ENCODE measurements at places on chromosomes 11 and 22. TPM values are rescaled to one million over a fixed set of nuclear protein-coding genes. Genes with fewer than 3 reads are reported as not detected.

Gene OR52A1
- total RNA-seq: not detected

Gene EXT2
- 37.8 TPM for total RNA-seq

Gene OR51B2
- total RNA-seq: not detected

Gene BCO2
- total RNA-seq: 1.1 TPM

Gene PGGHG
- 76.3 TPM for total RNA-seq

Gene TECTA
- 0.20 TPM for total RNA-seq

Gene MMP8
- not detected for total RNA-seq

Gene SLC29A2
- 10.5 TPM for total RNA-seq

Gene MUC2
- total RNA-seq: 0.08 TPM

Gene KLHDC7B
- total RNA-seq: 6.4 TPM

Gene MPPED2
- total RNA-seq: 0.38 TPM

Gene SLC37A2
- total RNA-seq: 0.13 TPM

Gene GAB4
- not detected for total RNA-seq

Gene OR10D3
- total RNA-seq: not detected

Gene CDON
- total RNA-seq: 3.3 TPM

Gene TBX10
- not detected for total RNA-seq

Gene EHBP1L1
- 59.8 TPM for total RNA-seq

Gene MS4A4E
- not detected for total RNA-seq

Gene SHISA8
- total RNA-seq: 3.9 TPM

Gene HOATZ
- not detected for total RNA-seq

Gene GGTLC2
- total RNA-seq: not detected

Gene GLYAT
- not detected for total RNA-seq

Gene C11orf71
- total RNA-seq: 6.5 TPM

Gene RELT
- 32.5 TPM for total RNA-seq

Gene RTN4R
- 1.0 TPM for total RNA-seq

Gene TMEM45B
- 0.16 TPM for total RNA-seq

Gene DHCR7
- 29.8 TPM for total RNA-seq

Gene LBHD1
- 17.0 TPM for total RNA-seq

Gene PRG2
- total RNA-seq: 2.5 TPM

Gene ACP2
- total RNA-seq: 23.5 TPM

Gene MFRP
- not detected for total RNA-seq

Data from activated T-cell treated with anti-CD3 and anti-CD28 coated beads, Interleukin-2, amount 50 U/mL, for 4 hours (primary cell).